ENCODE measurements at places on chromosomes 4 and X. TPM values are rescaled to one million over a fixed set of nuclear protein-coding genes. Genes with fewer than 3 reads are reported as not detected.

DNA sequence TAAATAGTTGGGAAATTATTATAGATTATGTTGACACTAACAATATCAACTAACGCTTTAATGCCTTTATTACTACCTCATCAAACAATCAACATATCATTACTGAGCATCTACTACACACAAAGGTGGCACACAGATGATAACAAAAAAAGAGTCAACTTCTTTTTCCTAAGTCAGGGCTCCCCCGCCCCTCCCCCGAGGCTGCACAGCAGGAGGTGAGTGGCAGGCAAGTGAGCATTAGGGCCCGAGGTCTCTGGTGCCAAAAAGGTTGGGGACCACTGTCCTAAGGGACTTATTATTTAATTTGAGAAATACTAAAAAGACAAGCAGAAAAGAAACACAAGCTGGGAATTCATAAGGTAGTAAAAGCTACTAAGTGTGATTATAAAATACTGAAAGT lies 50.3 kb upstream of the MCF2 start:
- H3K27me3 ChIP-seq, result no peaks in the 10 kb centered on the region
- H3K4me1 ChIP-seq, result no peaks in the 10 kb centered on the region
- no peaks in the 10 kb centered on the region for H3K36me3 ChIP-seq
- no peak overlapping the region for H3K27ac ChIP-seq

DNA sequence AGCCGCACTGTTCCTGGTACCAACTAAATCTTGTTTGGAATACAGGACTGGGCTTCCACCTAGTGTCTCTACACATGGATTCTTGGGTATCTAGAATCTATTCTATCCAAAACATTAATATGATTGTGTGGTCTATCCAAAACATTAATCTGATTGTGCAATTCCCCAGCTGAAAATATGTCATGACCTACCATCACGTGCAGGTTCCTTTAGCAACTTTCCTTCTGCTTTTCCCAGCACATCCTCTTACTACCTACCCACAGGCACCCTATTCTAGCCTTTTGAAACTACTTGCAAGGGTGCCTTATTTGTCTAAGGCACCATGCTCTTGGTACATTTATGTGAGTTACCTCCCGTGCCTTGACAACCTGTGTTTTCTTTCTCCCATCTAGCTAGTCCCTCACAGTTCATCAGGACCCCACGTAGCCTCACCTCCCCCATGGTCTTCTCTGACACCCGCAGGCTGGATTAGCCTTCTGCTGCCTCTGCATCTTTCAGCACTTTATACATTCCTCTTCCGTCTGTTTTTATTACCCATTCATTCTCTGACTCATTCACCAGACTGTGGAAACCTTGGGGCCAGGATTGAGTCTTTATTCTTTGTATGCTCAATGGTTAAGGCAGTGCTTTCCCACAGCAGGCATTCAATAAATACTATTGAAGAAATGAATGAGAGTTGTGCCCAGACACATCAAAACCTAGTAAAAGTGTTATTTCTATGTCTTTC lies 88.8 kb upstream of the FAM9B start:
- no peak overlapping the region for H3K4me3 ChIP-seq
- no peaks in the 10 kb centered on the region for H3K36me3 ChIP-seq
- H3K27ac ChIP-seq, result no peak overlapping the region
- no peak for DNase-seq
- H3K27me3 ChIP-seq, result no peaks in the 10 kb centered on the region

DNA sequence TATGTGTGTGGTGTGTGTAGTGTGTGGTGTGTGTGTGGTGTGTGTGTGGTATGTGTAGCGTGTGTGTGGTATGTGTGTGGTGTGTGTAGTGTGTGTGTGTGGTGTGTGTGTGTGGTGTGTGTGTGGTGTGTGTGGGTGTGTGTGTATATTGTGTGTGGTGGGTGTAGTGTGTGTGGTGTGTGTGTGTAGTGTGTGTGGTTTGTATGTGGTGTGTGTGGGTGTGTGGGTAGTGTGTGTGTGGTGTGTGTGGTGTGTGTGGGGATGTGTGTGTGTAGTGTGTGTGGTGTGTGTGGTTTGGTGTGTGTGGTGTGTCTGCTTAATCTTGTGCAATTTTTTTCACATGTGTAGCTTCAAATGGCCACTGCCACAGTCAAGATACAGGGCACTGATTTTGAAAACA lies 94.5 kb downstream of the CPZ start:
- no peaks in the 10 kb centered on the region for H3K27me3 ChIP-seq
- H3K36me3 ChIP-seq, result no peaks in the 10 kb centered on the region
- H3K27ac ChIP-seq, result no peak overlapping the region
- H3K4me1 ChIP-seq, result no peaks in the 10 kb centered on the region
- no peak for DNase-seq

- H3K27me3 ChIP-seq, result no peaks in the 10 kb centered on the region
- no peak overlapping the region for H3K27ac ChIP-seq
- H3K4me3 ChIP-seq, result no peak overlapping the region
- no peaks in the 10 kb centered on the region for H3K36me3 ChIP-seq
- DNase-seq, result no peak
- H3K4me1 ChIP-seq, result no peaks in the 10 kb centered on the region
These were observed 22.1 kb downstream of the YIPF7 start for GRCh38 chr4:44629280-44629866.

GALNTL6 gene
- total RNA-seq, result not detected

SLC10A4 gene
- total RNA-seq, result 0.21 TPM

DNA sequence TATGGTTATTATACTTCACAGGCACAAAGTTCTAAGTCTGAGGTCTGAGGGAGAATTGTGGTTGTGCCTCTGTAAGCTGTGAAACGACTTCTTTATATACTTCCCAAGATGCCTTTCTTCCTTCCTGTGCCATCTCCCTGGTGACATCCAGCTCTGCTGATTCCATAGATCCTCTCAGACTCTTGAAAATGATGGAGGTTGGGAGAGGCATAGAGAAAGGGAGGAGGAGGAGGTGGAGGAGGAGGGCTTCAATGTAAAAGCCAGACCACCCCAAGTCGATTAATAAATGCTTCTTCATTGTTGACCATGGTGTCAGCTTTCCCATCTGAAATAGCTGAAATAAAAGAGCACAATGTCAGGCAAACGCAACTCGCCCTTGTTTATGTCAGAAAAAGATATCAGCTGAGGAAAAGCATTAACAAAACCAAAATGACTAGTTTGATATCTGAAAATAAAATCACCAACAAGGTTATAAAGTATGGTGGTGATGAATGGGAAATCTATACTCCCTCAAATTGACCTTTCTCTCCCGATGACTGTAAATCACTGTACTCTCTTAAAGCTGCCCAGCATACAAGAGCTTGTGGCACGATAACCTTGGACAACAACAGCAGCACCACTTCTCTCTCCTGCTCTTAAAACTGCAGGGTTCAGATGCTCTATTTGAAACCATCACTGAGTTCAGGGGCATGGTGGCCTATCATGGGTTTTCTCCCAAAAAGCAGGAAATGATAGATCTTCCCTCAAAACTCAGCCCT lies 230.4 kb upstream of the GALNT7 start:
- no peak for DNase-seq
- H3K36me3 ChIP-seq, result no peaks in the 10 kb centered on the region
- no peak overlapping the region for H3K4me3 ChIP-seq
- H3K27me3 ChIP-seq, result no peaks in the 10 kb centered on the region

DNA sequence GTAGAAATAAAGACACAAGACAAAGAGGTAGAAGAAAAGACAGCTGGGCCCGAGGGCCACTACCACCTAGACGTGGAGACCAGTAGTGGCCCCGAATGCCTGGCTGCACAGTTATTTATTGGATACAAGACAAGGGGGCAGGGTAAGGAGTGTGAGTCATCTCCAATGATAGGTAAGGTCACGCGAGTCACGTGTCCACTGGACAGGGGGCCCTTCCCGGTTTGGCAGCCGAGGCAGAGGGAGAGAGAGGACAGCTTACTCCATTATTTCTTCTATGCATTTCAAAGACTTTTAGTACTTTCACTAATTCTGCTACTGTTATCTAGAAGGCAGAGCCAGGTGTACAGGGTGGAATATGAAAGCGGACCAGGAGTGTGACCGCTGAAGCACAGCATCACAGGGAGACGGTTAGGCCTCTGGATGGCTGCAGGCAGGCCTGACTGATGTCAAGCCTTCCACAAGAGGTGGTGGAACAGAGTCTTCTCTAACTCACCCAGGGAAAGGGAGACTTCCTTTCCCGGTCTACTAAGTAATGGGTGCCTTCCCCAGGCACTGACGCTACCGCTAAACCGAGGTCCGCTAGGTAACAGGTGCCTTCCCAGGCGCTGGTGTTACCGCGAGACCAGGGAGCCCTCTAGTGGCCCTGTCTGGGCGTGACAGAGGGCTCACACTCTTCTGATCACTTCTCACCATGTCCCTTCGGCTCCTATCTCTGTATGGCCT lies 44.9 kb downstream of the ZBTB49 start:
- H3K27me3 ChIP-seq, result no peaks in the 10 kb centered on the region
- H3K4me1 ChIP-seq, result no peaks in the 10 kb centered on the region
- H3K4me3 ChIP-seq, result no peak overlapping the region
- DNase-seq, result no peak
- H3K36me3 ChIP-seq, result no peaks in the 10 kb centered on the region
- H3K27ac ChIP-seq, result no peak overlapping the region

GRCh38 chr4:151716324-151716723 lies 44.5 kb downstream of the GATB start:
- DNase-seq, result no peak
- no peak overlapping the region for H3K4me3 ChIP-seq
- H3K27ac ChIP-seq, result no peak overlapping the region
- no peaks in the 10 kb centered on the region for H3K36me3 ChIP-seq
- no peaks in the 10 kb centered on the region for H3K27me3 ChIP-seq
- H3K4me1 ChIP-seq, result no peaks in the 10 kb centered on the region

DNA sequence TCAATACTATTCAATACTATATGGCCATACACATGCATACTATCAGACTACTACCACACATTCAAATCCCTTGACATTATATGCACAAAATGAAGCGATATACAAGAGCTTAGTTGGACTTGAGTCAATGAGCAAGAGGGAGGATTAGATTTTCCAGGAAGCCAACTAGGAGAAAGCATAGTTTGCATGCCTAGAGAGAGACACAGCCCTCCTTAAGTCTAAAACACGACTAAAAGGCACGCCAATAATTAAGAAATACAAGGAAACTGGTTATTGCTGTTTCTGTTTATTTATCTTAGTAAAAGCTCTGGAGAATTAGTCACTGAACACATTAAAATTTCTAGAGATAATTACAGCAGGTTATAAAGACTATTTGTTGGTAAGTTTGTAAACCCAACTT lies 21.8 kb downstream of the MBNL3 start:
- H3K27ac ChIP-seq, result no peak overlapping the region
- H3K4me3 ChIP-seq, result no peak overlapping the region
- DNase-seq, result no peak
- H3K27me3 ChIP-seq, result peaks cover 4% of the 10 kb centered on the region
- H3K4me1 ChIP-seq, result no peaks in the 10 kb centered on the region
- no peaks in the 10 kb centered on the region for H3K36me3 ChIP-seq

GAGE2A gene
- not detected for total RNA-seq
